ENCODE measurements at places on chromosomes 1 and 21. TPM values are rescaled to one million over a fixed set of nuclear protein-coding genes. Genes with fewer than 3 reads are reported as not detected.

AMY2A gene
- total RNA-seq: not detected

ATP1A4 gene
- total RNA-seq: not detected

NEK7 gene
- total RNA-seq: 45.7 TPM

THEMIS2 gene
- 1.5 TPM for total RNA-seq

CD5L gene
- total RNA-seq: 0.28 TPM

MX2 gene
- total RNA-seq: 10.0 TPM

ST6GALNAC3 gene
- 7.2 TPM for total RNA-seq

RXFP4 gene
- 1.6 TPM for total RNA-seq

WASF2 gene
- 24.4 TPM for total RNA-seq

ADORA1 gene
- 3.3 TPM for total RNA-seq

HSD11B1 gene
- 114 TPM for total RNA-seq

ALG6 gene
- total RNA-seq: 8.7 TPM

CELA3B gene
- total RNA-seq: not detected

ZC3H12A gene
- total RNA-seq: 11.7 TPM
